Astrocyte (in vitro differentiated cells and primary cell): ENCODE measurements at places on chromosomes 2 and 18. TPM values are rescaled to one million over a fixed set of nuclear protein-coding genes. Genes with fewer than 3 reads are reported as not detected.

- DNase-seq: peak; percentile 42
Measured at GRCh38 chr2:85754313-85755095, 713 bp downstream of the ATOH8 start.

The CCDC68 gene
- 2.2 and 2.4 TPM in 2 replicates for total RNA-seq

DNA sequence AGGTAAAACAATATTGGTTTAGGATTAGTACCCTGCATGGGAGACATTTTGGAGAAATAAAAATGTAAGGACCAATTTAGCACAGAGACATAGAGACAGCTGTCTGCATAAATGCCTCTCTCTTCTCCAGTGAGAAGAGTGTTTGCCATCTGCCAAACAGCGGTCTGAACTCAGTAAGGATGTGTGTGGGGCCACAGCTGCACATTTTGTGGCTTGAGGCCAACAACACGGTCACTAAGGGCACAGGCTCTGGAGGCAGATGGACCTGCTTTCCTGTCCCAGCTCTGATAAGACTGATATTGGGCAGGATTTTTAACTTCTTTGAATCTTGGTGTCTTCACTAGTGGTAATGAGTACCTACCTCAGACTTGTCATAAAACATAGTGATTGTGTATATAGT is 10.2 kb downstream of the ZBTB14 start:
- no peak for DNase-seq

DNA sequence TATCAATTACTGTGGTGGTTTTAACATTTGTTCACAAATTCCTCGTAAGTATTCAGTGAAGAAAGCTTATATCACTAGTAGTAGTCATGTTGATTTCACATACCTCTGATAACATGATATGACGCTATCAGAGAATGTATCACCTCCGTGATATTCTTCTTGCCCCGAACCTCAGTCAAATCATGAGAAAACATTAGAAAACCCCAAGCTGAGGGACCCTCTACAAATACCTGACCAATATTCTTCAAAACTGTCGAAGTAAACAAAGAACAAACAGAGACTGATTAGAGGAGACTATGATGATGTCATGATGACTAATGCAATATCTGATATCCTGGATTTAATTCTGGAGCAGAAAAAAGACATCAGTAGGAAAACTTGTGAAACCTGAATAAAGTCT is 85.6 kb upstream of the SPOPL start:
- DNase-seq: peak; percentile 44

DNA sequence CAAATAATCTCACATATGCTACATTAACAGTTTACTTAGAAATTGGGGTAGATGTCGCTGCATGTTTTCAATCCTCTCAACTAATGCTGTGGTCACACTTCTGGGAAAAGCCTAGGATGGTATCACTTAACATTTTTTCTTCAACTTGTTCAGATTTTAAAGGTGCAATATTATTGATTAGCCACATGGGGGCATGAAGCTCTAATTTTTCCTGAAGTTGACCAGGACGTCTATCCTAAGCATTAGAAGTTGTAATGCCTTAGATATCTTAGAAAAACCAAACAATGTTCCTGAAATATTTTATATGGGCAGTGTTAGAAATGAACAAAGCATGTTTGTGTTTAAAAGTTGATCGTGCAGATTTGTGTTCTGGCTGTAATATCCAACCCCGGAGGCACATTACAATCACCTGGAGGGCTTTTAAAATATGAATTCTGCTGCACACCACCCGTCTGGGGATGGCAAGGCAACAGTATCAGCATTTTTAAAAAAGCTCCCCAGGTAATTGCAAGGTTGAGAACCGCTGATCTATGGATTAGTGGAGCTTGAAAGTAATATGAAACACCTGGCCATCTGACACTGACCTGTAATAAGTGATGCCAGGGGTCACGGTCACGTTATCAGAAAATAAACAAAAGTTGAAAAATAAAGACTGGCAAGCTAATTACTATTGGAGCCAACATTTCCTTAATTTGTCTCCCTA is 100.5 kb upstream of the LMAN1 start:
- DNase-seq: peak; percentile 35
